ENCODE measurements at places on chromosomes 4 and X.

- DNase-seq: no peak
These were observed at the start of gene PRRG3 for GRCh38 chrX:151694661-151695582. TSS of gene PRRG3 (plus strand) at chrX:151695458. CDS start at chrX:151698815, 3,357 bp downstream.

DNA sequence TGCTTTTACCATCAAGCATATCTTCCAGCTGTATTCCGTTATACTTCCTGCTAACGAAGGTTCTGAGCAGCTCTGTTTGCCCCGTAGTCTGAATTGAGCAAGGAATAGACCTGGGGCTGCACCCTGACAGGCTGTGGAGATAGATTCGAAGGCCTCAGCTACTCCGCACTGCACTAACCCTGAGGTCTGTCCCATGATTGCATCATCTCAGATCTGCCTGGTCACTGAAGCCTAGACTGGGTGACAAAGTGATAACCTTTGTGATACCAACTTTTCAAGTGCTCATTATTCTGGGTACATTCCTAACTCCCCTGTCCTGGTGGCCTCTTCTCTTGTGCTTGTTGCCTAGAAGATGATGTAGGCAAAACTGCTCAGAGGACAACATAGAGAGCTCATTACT, 29.9 kb upstream of the PGRMC1 start:
- no peak for DNase-seq

GRCh38 chr4:177229331-177229730, 80.3 kb upstream of the NEIL3 start:
- no peak for DNase-seq

DNA sequence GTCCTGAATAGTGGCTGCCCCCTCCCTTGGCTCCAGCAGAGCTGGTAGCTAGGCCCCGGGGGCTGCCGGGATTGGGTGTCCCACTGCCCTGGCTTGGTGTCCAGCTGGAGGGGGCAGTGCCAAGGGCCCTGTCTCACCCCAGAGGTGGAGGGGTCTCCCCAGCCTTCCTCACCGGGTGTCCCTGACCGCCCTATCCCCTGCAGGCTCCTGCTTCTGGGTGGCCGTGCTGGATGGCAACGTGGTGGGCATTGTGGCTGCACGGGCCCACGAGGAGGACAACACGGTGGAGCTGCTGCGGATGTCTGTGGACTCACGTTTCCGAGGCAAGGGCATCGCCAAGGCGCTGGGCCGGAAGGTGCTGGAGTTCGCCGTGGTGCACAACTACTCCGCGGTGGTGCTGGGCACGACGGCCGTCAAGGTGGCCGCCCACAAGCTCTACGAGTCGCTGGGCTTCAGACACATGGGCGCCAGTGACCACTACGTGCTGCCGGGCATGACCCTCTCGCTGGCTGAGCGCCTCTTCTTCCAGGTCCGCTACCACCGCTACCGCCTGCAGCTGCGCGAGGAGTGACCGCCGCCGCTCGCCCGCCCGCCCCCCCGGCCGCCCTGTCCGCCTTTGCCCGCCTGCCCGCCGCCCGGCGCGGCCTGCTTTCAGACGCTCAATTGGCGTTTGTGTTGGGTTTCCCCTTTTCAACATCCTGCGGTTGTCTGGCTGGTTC, 4.6 kb downstream of the NAT8L start:
- DNase-seq: no peak

DNA sequence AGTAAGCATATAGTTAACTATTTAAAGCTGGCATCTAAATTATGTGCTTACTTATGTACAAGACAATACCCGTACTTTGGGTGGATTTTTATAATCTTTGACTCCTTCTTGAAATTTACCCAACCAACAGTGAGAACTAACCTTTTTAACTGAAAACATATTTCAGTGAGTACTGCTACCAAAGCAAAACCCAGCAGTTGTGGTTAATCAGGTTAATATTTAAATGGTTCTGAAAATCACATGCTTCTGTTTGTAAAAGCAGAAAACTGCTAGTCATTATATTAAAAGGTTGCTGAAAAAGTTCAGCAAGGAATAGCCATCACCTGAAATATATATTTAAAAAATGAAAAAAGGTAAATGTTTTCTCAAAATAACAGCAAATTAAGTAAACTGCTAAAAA, 20.0 kb downstream of the UBE2D3 start:
- DNase-seq: no peak

GRCh38 chr4:5964030-5964429, 54.2 kb downstream of the C4orf50 start:
- no peak for DNase-seq

- no peak for DNase-seq
These were observed 42.5 kb downstream of the BBS12 start for GRCh38 chr4:122775039-122775438.

DNA sequence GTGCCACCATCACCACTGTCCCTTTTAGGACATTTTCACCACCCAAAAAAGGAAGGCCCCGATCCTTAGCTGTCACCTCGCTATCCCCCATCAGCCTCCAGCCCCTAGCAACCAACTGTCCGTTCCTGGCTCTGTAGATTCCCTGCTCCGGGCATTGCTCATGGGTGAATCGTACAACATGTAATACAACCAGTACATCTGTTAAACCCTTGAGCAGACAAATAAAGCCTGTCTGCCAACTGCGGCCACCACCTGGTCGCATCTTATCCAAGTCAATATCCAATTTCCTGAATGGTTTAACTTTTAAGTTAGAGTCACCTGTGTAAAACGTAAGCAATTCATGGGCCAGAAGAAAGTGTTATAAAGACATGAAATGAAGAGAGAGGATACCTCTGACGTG, 251.9 kb downstream of the AFAP1 start:
- no peak for DNase-seq

DNA sequence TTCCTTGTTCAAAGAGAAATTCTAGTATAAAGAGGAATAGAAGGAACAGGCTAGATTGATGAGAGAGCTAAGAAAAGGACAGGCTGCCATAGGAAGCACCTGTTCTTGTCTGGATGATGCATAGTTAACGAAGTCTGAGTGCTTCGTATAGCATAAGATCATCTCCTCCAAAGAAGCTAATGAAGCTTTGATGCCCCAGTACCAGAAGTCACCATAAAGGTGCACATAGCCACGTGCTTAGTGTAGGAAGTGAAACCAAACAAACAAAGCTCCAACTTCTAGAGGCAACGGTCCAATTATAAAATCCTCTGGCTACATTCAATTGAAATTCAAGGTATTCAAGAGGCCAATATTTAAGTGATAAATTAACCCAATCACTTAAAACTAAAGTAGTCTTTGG, 31.0 kb downstream of the AFAP1 start:
- no peak for DNase-seq

- DNase-seq: no peak
These were observed 26.3 kb downstream of the TACC3 start for GRCh38 chr4:1747603-1747967.

GRCh38 chr4:151454513-151454912, 45.5 kb downstream of the FHIP1A start:
- DNase-seq: no peak

DNA sequence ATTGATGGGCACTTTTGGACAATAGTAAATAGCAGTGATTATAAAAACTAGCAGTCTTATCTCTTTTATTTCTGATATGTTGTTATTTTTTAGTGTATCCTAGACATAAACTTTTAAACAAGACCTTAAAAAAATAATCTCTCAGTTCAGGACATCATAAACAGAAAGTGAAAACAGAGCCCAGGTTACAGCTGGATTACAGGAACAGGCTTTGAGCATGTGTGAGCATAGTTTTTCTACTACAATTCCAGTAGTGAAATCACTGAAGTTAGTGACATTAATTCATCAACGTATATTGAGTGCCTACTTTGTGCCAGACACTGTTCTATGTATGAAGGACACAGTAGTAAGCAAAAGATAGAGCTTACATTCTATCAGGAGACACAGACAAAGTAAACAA, 16.9 kb downstream of the TRIM75 start:
- no peak for DNase-seq

- no peak for DNase-seq
These were observed 20.0 kb downstream of the HCCS start for GRCh38 chrX:11131146-11131545.

GRCh38 chr4:91497892-91498291, 805.9 kb upstream of the GRID2 start:
- no peak for DNase-seq

DNA sequence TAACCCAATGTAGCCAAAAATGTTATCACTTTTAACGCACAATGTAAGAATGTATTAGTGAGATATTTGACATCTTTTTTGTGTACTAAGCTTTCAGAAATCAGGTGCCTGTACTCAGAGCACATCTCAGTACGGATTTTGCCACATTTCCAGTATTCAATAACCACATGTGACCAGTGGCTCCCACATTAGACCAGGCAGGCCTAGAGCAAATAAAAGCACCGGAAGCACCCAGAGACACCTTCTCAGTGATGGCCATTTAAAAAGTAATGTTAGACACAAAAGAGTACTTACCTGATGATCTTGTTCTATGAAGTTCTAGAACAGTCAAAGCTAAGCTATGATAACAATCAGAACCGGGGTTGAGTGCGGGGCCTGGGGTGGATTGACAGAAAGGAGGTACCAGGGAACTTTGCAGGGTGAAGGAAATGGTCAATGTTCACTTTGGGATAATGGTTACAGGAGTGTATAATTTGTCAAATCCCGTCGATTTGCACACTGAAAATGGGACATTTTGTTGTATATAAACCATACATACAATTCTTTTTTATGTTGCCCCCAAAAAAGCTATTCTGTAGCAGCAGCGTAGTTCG, 1.2 kb downstream of the CTPS2 start:
- DNase-seq: no peak

DNA sequence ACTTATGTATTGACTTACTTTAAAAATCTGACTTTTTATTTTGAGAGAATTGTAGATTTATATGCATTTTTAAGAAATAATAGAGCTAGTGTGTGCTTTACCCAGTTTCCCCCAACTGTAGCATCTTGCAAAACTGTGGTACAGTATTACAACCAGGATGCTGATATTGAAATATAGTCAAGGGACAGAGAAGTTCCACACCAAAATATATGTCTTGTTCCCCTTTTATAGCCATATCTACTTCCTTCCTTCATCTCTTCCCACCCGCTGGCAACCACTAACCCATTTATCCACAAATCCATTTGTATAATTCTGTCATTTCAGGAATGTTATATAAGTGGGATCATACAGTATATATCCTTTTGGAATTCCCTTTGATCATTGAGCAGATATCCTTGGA, 16.8 kb downstream of the KDM6A start:
- DNase-seq: no peak

- DNase-seq: no peak
These were observed 84.2 kb upstream of the EGFL6 start for GRCh38 chrX:13485167-13485566.

DNA sequence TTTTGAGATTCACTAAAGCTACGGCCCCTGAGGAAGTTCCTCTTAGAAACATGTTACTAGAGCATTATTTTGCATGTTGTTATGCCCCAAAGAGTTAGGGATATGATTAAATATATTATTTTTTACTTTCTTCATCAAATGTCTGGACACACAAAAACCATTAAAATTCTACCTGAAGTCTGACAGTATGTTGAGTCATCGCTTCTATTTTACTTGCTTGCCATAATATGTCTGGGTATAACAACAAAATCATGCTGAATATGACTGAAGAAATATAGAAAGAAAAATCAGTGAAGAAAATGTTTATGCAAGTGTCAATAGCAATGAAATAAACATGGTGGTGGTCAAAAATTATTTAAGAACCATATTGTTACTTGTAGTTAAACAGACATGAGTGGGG, 1818.5 kb upstream of the ADGRL3 start:
- DNase-seq: no peak

GRCh38 chr4:108003982-108004515, 14.4 kb downstream of the HADH start:
- DNase-seq: no peak

- DNase-seq: no peak
These were observed 41.5 kb downstream of the F8 start for GRCh38 chrX:154981116-154981411.
